ENCODE measurements at places on chromosomes 7 and 10. TPM values are rescaled to one million over a fixed set of nuclear protein-coding genes. Genes with fewer than 3 reads are reported as not detected.

Gene ZNF862
- 9.4 TPM for total RNA-seq

Gene SHOC2
- total RNA-seq: 79.5 TPM

Gene TMEM213
- not detected for total RNA-seq

Gene CYP2C9
- total RNA-seq: 0.51 TPM

Gene DNAJB9
- 31.9 TPM for total RNA-seq

Gene FBXL13
- total RNA-seq: 0.55 TPM

Gene NUTM2A
- 1.1 TPM for total RNA-seq

Gene OPALIN
- total RNA-seq: not detected

Gene AKR1C3
- 192 TPM for total RNA-seq

Gene DNAJC30
- total RNA-seq: 11.7 TPM

Gene OR9A2
- total RNA-seq: not detected

GRCh38 chr7:50454968-50455367 lies 4.8 kb upstream of the FIGNL1 start:
- no peak for DNase-seq

GRCh38 chr7:66741-67140 lies 125.6 kb upstream of the FAM20C start:
- DNase-seq: no peak

DNA sequence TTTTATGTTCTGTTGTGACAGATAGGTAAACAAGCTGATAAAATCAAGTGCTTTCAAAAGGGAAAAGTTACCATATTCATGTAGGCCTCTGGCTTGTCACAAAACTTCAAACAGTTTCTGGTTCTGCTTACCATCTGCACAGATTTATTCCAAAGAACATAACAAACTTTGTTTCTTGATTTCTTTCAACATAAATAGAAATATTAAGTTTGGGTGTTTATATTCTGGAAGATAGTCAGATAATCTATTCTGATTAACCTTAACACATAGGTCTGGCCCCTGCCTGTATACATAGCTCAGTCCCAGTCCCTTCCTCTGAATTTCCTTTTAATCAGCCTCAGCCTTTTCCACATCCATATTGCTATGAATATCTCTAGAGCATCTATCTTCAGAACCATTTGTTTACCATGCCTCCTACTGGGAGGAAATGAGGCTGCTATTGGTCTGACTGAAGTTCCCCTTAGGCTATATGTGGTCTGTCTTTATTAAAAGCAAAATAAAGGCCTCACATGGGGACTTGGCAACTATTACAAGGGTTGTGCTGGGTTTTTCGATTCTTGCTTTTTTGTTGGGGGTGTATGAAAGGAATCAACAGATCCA lies 319.0 kb downstream of the HPSE2 start:
- no peak for DNase-seq

DNA sequence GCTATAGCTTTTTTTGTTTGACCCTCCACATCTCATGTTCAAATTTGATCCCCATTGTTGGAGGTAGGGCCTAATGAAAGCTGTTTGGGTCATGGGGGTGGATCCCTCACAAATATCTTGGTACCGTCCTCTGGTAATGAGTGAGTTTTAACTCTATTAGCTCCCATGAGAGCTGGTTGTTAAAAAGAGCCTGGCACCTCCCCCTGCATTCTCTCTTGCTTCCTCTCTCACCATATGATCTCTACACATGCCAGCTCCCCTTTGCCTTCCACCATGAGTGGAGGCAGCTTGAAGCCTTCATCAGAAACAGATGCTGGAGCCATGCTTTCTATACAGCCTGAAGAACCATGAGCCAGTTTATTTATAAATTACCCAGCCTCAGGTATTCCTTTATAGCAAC lies 43.0 kb upstream of the IMMP2L start:
- DNase-seq: no peak

DNA sequence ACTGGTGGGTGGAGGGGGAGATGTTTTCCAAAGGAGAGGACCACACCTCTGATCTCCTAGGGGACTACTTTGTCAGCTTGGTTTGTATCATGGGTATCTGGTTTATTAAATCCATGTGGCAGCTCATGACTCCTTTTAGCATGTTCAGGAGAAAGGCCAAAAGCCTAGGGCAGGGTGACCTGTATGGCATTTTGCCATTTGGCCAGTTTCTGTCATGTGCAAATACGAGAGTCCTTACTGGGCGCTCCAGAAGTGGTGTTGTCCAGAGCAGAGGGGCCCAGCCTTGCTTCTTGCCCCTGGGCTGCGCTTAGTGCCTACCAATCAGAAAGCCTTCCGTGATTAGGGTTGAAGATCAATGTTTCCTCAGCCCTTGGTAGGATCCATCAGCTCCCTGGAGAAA lies 31.0 kb downstream of the ADRA2A start:
- peak; percentile 57 for DNase-seq

- DNase-seq: no peak
Measured at GRCh38 chr10:62801871-62802270, 2.6 kb upstream of the ADO start.

GRCh38 chr7:134333943-134334342 lies 17.2 kb upstream of the SLC35B4 start:
- DNase-seq: no peak

- no peak for DNase-seq
Measured at GRCh38 chr7:127266047-127266446, 13.3 kb upstream of the GRM8 start.

GRCh38 chr10:89242840-89243568 lies 8.6 kb downstream of the LIPA start:
- DNase-seq: no peak

GRCh38 chr10:13396369-13396768 lies 48.3 kb upstream of the SEPHS1 start:
- DNase-seq: no peak

DNA sequence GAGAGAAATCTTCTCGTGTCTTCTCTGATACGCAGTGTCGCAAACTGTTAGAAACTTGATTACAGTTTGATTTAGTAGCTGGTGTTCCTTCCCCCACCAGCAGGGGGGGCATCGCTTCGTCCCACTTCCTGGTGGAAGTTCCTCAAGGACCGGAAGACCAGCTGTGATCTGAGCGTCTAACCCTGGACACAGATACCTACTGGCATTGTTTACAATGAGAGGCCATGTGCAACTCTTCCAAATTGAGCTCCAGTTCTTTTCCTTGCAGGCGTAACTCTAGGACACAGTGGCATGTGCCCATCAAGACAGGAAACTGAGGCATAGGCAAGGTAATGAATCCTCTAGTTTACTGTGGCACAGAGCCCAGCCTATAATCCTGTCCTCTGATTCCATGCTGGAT lies 219.0 kb downstream of the CCDC3 start:
- DNase-seq: no peak

DNA sequence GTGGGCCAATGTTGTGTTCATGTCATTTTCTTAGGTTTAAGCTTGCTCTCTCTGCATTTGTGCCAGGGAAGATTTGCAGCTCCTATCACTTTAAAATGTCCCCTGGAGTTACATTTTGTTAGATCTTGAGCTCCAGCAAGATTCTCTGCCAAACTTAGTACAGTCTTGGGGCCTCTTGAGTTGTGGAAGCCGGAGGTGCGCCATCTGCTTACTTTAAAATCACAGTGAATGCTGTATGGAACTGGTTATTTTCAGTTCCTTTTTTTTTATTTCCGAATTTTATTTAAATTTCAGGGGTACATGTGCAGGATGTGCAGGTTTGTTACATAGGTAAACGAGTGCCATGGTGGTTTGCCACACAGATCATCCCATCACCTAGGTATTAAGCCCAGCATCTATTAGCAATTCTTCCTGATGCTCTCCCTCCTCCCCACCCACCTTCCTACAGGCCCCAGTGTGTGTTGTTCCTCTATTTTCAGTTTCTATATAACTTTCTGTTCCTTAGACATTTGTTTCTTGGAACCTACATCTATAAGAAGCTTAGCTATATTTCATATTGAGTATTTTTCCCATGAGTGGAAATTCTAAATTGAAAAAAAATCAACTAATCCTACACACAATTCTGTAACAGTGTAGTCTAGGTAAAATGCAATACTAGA lies 114.4 kb upstream of the CREB5 start:
- DNase-seq: no peak

DNA sequence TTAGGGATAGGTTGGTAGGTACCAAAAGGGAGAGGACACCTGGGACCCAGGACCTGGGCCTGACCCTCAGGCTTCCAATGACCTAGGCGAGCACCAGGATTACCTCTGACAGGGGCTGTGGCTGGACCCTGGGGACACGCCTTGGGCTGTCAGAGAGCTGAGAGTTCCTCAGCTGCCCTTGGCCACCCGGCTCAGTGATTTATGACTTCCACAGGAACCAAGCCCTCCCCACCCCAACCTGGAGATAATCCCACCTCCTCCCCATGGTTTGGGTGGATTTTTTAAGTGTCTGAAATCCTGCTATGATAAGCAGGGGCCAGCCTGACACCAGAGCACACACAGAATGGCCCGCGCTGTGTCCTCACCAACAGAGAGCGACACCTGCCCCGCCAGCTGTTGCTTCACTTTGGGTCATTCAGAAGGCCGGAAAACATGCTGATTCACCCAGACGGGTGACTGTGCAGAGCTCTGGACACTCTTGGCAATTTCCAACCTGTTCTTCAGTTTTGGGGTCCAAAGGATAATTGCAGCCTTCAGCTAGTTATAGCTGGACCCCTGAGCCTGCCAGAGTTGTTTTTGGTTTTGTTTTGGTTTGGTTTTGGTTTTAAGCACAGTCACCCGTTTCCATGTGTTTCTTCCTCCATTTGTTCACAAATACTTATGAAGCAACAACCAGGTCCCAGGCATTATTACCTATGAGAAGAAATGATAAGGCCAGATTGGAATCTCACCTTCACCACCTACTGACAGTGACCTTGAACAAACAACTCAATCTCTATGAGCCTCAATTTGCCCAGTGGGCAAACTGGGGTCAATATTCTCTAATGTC lies 78.2 kb downstream of the RAB11FIP2 start:
- DNase-seq: no peak

DNA sequence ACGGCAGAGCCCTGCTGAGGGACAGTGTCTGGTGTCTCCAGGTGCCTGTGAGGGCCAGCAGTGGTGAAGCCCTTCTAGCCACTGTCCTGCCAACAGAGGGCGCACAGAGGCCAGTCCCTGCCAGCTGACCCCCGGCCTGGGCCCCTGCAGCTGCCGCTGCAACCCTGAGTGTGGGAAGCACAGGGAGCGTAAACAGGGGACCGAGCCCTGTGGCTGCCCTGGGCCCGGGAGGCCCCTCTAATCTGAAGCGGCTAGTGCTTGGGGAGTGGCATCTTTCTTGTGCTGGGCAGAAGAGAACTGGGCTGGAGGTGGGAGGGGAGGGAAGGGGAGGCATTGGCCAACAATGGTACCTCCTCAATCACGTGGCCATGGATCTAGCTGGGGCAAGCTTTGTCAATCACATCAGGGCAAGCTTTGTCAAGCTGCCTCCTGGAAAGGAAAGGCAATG lies 34.6 kb downstream of the TRIM8 start:
- DNase-seq: no peak

DNA sequence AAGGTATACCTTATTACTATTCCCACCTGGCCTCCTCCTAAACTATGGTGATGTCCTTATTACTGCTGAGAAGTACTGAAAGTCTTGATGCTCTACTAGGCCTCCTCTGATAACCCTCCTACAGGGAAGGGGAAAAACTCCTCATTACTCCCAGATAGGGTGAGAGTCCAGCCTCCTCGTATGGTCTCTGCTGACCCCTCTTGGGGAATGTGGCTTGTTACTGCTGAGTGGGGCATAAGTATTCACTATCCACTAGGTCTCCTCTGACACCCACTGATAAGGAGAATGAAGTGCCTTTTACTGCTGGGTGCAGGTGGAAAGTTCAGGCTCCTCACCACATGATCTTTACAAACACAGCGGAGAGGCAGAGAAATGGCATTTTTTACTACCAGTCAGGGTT lies 222.9 kb downstream of the CHRM2 start:
- no peak for DNase-seq

All from mesenteric fat pad (tissue), 1 donor.